ENCODE measurements at places on chromosomes 12 and 14. TPM values are rescaled to one million over a fixed set of nuclear protein-coding genes. Genes with fewer than 3 reads are reported as not detected.

Gene NFATC4
- total RNA-seq, result 76.4 TPM

Gene ALG10
- total RNA-seq, result 7.1 TPM

Gene CPM
- 3.7 TPM for total RNA-seq

Gene EXOC3L4
- total RNA-seq, result 0.39 TPM

Gene AMN
- 0.07 TPM for total RNA-seq

Gene SDR9C7
- not detected for total RNA-seq
